Right renal cortex interstitium (tissue), 3 donors: ENCODE measurements at places on chromosomes 7 and 10. TPM values are rescaled to one million over a fixed set of nuclear protein-coding genes. Genes with fewer than 3 reads are reported as not detected.

Gene BMI1
- polyA plus RNA-seq: 103 TPM

Gene SEPTIN7
- polyA plus RNA-seq: 451 TPM

Gene CNNM1
- polyA plus RNA-seq: 1.9 TPM

Gene COL13A1
- polyA plus RNA-seq: 21.5 TPM

Gene SUN3
- polyA plus RNA-seq: not detected

Gene KCP
- polyA plus RNA-seq: 10.5 TPM

Gene ADRA2A
- 3.3 TPM for polyA plus RNA-seq

GRCh38 chr10:113965077-113965476 is 78.6 kb upstream of the ADRB1 start:
- no peak for DNase-seq

- DNase-seq: no peak
These were observed 7.7 kb downstream of the USP6NL start for GRCh38 chr10:11603741-11604140.

GRCh38 chr7:109295158-109295557 is 725.5 kb downstream of the DNAJB9 start:
- DNase-seq: no peak

GRCh38 chr7:43531700-43532099 is 51.2 kb upstream of the STK17A start:
- DNase-seq: no peak

GRCh38 chr10:78194050-78194449 is 160.4 kb downstream of the RPS24 start:
- DNase-seq: no peak

DNA sequence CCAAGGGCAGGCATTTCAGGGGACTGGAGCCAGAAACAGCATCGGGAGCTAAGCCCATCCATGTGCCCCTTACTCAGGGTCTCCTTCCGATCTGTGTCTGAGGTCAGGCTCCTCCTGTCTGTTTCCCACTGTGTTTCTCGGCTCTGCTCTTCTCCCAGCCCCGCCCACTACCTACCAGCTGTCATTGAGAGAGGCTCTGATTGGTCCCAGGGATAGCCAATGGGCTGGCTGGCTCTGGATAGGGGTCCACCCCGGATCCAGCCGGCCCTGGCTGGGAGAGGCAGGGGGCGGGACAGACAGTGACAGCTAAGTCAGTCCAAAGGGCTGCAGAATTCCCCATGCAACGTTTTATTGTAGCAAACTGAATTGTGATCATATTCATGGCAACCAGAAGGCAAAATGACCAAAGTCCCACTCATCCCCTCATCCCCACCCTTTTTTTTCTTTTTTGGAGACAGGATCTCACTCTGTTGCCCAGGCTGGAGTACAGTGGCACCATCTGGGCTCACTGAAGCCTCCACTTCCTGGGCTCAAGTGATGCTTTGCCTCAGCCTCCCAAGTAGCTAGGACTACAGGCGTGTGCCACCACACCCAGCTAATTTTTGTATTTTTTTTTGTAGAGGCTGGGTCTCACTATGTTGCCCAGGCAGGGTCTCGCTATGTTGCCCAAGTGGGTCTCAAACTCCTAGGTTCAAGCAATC is 76.3 kb downstream of the CLIP2 start:
- DNase-seq: no peak

DNA sequence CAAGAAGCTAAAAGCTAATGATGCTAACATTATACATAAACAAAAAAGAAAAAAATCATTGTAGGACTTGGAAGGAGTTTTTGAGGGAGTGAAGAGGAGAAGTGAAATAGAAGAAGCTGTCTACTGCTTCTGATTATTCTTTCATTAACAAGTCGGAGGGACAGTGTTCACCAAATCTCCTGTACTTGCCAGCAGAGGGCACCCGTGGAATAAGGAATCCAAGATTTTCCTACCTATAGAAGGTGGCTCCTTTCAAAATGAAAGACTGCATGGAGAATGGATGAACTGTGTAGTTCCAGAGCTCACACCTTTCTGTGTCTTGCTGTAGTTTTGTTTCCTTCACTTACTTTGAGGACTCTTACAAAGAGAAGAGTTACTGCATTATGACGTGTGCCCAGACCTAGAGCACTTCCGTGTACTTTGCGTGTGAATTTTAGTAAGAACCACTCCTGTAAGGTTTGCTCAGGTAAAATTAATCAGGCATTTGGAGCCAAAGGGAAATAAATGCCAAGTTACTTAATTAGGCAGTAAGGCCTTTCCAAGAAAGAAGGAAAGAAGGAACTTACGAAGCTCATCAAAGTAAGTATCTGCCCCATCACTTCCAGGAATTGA is 145.1 kb downstream of the SEMA3D start:
- peak; percentile 67 for DNase-seq
